ENCODE measurements at places on chromosomes 4 and X.
A peak's percentile ranks its signal among the peaks of the same experiment; 100 is the strongest.

DNA sequence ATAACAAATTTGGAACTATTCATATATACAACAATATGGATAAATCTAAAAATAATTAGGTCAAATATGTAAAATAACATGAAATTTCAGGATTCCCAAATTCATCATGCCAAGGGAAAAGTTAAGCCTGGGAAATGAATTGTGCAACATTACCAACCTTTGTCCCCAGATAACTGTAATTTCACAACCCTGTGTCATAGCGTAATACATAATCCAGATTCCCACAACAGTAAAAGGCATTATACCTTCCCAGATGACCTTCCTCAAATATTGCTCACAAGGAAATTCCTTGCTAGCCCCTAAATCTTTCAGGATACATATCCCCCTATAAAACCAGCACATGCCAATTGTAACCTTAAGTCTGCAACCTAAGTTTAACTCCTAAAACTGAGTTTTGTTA is 32.9 kb upstream of the RAB40A start:
- no peak for DNase-seq

DNA sequence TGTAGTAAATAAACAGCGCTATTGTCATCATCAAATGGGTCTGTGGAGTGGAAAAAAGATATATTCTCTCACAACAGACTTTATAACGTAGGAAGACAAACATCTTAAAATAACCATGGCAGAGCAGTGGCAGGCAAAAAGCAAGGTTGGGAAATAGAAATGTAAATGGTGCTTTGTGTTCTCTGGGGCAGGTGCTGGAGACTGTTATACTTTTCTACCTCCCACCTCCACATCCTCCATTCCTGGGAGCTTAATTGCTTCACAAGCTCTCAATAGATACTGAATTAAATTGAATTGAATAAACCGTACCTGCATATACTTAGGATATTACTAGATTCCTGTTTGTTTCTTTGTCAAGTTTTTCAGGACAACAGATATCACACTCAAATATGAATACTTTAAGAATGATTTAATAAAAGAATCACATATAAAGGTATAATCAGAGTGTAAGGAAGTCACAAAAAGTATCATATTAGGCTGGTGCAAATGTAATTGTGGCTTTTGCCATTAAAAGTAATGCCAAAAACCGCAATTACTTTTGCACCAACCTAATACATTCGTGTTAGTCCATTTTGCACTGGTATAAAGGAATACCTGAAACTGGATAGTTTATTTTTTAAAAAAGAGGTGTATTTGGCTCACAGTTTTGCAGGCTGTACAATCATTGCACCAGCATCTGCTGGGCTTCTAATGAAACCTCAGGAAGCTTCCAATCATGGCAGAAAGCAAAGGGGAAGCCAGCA is 367.3 kb downstream of the GRIA2 start:
- no peak for DNase-seq

DNA sequence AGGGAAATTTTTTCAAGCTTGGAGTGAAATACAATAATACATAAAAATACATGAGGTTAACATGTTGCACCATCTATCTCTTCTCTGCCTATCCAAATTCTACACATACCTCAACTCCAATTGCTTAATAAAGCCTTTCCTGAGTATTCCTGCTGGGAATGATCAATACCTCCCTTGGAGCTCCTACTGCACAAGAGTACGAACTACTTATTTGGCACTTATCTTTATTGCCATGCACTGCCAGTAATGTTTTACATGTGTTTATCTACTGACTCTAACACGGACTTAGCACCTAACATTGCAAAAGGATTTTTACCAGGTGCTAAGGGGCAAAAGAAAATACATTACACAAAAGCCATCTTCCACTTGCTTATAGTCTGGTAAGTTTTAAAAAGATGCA is 80.2 kb downstream of the ADGRA3 start:
- no peak for DNase-seq

DNA sequence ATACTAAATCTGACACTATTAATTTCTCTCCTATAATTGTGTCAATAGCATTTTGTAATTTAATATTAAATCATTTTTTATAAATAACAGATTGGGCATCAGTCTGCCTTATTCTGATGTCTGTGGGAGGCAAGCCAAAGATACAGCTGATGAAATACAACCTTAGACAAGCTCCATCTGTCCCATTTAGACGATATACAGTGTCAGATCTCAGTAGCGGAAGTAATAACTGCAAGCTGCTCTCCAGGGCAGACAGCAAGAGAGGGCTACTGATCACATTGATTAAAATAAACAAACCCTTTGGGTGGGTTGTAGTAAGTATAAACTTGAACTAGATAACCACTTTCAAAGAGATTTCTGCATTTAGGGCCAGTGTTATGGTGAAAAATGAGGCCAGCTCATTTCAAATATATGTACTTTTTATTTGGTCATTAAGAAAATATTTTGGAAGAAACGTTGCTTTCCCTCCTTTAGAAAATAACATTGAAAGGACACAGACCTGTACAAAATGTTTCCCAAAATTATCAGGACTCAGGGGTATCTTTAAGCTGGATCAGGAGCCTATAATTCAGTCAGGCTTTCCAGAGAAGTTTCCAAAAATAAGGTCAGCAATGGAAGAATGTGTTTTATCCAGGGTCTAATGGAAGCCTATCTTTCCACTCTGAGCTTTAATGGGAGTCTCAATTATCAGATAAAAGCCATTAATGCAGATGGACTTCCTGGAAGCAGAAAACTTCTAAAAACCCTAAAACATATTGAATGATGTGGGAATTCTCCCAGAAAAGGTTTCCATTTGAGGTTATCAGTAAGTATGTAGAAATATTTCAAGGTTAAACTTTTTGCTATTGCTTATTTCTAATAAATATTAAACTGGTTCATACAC is 1028.8 kb upstream of the IGFBP7 start:
- DNase-seq = peak; percentile 75

DNA sequence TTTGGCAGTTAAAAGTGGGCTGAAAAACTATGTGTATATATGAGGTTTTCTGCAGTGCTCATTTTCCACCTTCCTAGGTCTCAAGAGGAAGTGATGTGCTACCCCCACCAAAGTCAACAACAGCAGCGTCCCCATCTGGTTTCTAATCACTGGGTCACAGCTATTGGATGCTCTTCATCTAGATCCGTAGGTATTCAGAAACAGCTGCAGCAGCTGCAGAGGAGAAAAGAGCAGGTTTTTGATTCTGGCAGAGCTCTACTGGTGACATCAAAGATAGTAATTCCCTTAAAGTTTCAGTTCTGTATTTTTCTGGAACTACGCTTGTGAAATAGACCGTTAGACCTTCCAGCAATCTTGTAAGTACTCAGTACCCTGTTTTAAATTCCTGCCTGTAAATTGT is 5.8 kb upstream of the GUCY2F start:
- DNase-seq = no peak

DNA sequence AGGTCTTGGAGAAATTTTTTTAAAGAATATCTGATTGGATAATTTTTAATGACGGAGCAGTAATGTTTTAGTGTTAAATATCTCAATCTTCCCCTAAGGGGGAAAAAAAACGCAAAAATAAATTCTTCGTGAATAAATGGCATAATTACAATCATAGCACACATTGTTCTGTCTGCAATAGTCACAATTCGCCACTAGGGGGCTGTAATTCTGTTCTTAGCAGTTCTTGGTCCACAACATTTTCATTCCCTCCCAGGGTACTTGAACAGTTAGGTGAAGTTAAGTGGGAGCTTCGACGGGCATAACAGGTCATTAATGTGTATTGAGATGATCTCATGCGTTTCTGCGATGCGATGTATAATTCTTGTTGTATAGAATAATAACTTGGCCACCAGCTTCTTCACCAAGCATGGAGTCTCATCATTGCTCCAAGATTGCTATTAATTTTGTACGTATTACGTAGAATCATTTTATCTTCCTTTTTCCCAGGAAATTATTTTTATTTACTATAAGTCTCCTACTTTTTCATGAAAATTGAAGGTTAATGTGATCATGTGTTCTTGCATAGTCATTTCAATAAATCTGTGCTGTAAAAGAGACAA is 27.2 kb downstream of the HTR2C start:
- DNase-seq = no peak

GRCh38 chrX:135295238-135295943 is 13.9 kb upstream of the ETDC start:
- DNase-seq = peak; percentile 20

DNA sequence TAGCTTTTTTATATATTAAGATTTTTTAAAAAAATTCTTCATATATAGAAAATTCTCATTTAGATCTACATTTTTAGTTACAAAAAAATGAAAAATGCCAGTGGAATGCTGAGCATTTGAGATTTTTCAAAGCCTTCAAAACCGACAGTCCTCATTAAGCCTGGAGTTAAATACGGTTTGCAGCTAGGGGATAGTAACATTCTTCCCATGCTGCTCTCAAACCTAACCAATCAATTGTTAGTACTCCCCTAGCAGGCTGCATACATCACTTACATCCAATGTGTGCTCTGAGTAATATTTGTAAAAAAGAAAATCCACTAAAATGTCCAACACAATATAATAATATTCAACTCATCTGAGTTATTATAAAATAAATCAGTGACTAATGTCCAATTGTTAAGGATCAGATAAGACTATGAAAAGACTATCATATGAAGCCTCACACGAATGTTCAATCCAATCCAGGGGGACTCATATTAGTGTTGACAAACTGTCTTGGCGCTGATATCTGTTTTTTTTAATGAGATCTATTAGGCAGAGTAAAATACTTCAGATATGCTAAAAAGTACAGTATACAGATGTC is 227.6 kb upstream of the MAB21L2 start:
- DNase-seq = no peak

DNA sequence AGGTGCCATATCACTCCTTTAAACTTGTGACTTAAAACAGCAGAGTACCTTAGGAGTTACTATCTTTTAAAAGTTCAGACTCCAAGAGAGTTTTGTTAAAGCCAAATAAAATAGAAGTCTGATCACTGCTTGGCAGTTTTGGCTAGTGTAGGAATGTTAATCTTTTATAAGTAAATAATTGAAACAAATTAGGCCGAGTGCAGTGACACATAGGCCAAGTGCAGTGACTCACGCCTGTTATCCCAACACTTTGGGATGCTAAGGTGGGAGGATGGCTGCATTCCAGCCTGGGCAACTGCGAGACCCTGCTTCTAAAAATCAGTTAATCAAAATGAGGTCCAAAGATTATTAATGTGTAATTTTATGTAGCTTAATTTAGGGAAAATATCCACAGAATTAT is 37.2 kb downstream of the WDR44 start:
- DNase-seq = no peak
